ENCODE measurements at places on chromosomes 12 and 14.
A peak's percentile ranks its signal among the peaks of the same experiment; 100 is the strongest.

DNA sequence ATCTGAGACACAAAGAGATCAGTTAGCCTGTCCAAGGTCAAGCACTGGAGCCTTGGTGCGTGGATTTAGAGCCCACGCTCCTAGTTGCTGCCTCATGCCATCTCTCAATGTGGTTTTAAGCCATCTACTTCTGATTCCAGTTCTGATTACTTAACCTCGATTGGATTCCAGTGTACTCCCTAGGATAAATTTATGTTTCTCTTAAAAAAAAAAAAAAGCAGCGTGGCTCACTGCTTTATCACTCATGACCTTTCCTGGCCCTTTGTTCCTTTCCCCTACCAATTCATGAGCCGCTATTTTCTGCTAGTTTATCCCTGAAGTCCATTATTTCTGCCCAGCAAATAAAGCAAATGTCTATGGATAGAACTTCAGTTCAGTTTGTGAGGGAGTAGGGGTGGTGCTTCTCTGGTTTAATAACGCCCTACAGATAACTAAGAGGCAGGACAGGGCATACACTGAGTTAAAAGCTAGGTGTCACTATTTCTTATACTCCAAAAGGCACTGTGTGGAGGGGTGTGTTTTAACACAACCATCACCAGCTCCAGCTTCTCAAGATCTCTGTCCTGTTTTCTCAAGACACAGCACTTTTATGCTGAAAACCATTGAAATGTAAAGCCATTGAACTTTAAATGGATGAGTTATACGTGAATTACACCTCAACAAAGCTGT is 9.8 kb upstream of the PARP11 start:
- DNase-seq = no peak

- DNase-seq = no peak
Observed at GRCh38 chr12:12673296-12673695, 22.7 kb downstream of the GPR19 start.

DNA sequence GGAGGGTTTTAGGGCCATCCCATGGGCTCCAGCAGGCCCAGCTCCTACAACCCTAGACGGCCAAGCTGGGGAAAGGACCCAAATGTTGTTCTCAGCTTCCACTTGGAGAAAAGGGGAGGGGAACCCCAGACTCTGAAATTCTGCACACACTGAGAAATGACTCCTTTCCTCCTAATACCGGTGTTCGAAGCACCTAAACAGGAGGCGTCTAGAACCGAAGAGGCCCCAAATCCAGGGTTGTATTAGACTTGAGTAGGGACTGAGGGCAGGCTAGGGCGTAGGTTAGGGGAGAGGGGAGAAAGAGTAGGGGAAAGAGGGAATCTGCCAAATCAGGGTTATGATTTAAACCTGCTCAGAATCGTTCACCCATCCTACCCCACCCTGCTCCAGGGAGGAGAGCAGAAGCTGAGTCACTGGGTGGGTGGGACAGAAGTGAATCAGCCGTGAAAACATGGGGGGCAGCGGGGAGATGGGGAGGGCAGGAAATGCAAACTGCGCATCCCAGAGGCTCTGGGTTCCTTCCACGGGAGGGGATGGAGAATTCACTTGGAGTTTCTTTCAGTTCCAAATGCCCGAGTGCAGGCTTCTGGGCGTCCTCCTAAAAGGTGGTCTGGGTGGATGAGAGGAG is 1.0 kb downstream of the IGFBP6 start:
- no peak for DNase-seq

GRCh38 chr12:105444653-105445102 is 114.2 kb downstream of the C12orf75 start:
- DNase-seq = no peak

DNA sequence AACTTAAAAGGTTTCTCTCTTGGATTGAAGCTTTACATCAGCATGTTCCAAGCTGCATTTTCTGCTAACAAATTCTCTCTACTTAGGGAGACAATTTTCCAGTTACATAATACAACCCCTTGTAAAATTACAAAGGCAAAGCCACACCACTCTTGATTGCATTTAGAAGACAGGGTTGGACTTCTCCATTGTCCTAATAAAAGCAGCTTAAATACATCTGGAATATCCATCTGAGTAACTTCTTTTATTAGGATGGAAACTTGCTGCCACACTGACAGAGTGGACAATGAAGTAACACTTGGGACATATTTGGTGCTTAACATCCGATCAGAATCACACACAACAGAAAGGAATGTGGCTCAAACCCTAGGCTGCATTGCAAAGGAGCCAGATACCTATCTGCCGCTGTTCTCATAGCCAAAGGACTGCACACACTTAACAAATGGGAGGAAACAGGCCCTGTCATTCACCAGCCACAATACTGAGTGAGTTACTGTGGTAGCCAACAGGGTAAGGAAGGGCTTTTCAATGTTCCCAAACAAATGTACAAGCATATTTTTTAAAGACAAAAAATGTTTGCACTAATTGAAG is 157.2 kb downstream of the PAX9 start:
- DNase-seq = no peak

DNA sequence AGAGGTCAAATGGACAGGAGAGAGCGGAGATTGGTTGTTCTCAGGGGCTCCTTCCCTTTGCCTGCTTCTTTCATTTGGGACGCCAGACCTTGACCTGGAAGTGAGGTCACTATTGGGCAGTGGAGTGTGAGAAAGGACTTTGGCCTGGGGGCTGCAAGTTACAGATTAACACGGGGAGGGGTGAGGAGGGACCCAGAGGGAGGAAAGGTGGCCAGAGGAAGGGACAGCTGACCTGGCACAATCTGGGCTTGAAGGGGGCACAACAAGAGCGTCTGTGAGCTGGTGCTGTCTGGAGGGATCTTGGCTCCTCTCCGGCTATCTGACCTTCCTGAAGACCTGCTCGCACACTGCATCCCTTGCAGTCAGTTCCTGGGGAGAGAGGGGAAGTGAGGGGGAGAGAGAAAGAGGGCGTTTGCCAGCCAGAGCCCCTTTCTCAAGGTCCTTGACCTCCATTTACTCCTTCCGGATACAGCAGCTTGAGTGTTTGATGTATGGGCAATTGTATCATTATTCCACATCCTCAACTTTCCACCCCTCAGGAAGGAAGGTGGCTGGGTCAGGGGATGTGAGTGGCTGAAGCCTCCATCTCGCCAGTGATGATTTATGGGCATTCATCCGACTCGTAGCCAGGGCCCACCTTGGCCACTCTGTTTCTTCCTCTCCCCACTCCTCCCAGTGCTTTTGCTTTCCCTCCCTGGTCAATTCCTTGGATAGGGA is 4.7 kb downstream of the RBP5 start:
- no peak for DNase-seq

- DNase-seq = no peak
Observed at GRCh38 chr12:116360579-116361413, 83.3 kb upstream of the MED13L start.

DNA sequence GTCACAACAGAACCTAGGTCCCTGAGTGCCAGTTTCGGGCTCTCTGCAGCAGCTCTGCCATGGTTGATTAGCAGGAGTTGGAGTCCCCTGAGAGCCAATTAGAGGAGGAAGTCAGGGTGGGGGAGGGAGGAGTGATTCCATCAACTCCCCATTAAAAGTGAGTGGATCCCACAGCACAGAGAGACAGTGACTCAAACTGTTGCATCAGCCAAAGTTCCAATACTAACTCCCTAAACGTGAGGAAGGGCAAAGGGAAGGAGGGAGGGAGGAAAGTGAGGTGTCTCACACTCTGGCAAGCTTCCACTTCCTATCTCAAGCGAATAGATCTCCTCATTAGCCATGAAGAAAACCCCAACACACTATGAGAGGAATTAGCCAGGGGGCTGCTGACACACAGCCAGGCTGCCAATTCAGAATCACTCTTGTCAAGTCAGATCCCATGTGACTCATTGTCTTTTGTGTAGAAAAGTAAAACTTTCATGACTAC is 23.6 kb downstream of the OR11H4 start:
- no peak for DNase-seq

GRCh38 chr12:124698211-124698997 is 131.0 kb upstream of the NCOR2 start:
- no peak for DNase-seq

- no peak for DNase-seq
Observed at GRCh38 chr12:57552835-57553313, 3.0 kb downstream of the KIF5A start.

DNA sequence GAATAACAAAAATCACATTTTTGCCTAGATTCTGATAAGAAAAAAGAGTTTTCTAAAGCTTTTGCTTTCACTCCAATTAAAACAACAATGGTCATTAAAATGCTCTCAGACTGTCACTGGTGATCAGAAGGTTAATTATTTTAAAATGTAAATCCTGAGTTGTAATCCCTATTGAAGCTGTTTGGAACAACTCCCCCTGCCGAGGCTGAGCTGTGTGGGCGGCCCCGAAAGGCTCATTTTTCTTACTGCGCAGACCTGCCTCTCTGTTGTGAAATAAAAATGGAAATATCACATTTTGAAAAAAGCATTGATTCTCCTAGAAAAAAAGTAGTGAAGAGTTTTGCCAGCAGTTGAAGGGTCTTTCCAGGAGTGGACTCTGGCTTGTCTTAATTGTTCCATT is 174.8 kb upstream of the CDKN3 start:
- no peak for DNase-seq

- no peak for DNase-seq
Observed at GRCh38 chr12:118727196-118727978, 254.0 kb upstream of the SRRM4 start.

- no peak for DNase-seq
Observed at GRCh38 chr12:126734710-126735109, 1532.3 kb upstream of the TMEM132C start.

GRCh38 chr12:11765421-11765816 is 115.9 kb downstream of the ETV6 start:
- no peak for DNase-seq

DNA sequence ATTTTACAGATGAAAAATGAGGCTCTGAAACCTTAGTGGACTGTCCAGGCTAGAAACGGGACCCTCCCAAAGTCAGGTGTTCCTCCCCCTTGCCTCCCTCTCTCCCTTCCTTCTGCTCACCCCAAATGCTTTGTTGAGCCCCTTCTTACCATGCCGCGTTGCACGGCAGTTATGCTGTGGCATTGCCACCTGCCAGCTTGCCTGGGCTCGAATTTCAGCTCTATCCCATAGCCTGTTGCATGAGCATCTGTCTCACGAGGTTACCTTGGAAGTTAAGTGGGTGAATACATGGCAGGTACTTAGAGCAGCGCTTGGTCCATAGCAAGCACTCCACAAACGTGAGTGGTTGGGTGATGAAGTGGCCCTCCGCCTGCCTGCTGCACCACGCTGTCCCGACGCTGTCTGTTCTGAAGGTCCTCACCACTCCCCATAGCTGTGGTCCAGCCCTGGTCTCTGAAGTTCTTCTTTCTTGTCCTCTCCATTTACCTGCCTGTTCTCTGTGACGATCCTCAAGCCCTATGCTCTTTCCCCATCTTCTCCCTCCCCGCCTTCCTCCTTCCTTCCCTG is 269.9 kb downstream of the CACNA1C start:
- no peak for DNase-seq

- no peak for DNase-seq
Observed at GRCh38 chr12:119613319-119613936, 19.9 kb downstream of the TMEM233 start.

- DNase-seq = no peak
Observed at GRCh38 chr14:93156693-93157369, 27.9 kb downstream of the MOAP1 start.

- no peak for DNase-seq
Observed at GRCh38 chr12:99019798-99020197, 374.7 kb downstream of the APAF1 start.

- no peak for DNase-seq
Observed at GRCh38 chr12:94287245-94287628, 138.9 kb downstream of the PLXNC1 start.

GRCh38 chr12:89414851-89415250 is 62.5 kb upstream of the DUSP6 start:
- no peak for DNase-seq

- peak; percentile 27 for DNase-seq
Observed at GRCh38 chr14:96424109-96424989, 32.4 kb downstream of the AK7 start.

DNA sequence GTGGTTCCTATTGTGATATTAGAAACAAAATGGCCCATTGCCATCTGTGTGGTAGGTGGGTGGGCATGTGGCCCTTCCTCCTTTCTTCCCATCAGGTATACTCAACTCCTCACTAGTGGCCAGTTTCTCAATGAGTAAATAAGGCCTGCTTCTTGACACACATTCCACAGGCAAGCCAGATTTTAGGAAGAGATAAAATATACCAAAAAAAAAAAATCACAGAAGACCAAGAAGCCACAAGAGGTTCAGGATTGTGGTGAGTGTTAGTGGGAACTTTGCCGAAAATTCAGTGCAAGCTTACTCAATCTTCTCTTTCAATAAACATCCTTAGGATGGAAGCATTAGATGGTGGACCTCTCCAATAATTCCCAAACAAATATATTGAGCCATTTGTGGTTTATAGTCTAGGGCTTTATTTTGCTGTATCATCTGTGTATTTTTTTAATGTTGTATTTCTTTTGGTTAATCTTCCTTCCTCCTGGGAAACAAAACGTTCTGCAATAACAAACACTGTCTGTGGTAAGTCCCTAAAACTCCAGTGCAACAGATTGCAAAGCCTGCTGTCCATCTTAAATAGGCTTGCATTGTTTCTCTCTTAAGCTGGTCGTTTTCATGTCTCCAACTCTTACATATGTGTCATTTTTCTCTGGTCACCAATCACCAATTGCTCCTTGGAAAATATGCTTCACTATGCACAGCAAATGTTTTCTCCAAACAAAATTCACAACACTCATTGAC is 289.9 kb upstream of the KITLG start:
- DNase-seq = no peak

- no peak for DNase-seq
Observed at GRCh38 chr14:105144666-105145380, 23.8 kb downstream of the JAG2 start.

- DNase-seq = no peak
Observed at GRCh38 chr14:23023022-23023794, 11.5 kb downstream of the PSMB5 start.

DNA sequence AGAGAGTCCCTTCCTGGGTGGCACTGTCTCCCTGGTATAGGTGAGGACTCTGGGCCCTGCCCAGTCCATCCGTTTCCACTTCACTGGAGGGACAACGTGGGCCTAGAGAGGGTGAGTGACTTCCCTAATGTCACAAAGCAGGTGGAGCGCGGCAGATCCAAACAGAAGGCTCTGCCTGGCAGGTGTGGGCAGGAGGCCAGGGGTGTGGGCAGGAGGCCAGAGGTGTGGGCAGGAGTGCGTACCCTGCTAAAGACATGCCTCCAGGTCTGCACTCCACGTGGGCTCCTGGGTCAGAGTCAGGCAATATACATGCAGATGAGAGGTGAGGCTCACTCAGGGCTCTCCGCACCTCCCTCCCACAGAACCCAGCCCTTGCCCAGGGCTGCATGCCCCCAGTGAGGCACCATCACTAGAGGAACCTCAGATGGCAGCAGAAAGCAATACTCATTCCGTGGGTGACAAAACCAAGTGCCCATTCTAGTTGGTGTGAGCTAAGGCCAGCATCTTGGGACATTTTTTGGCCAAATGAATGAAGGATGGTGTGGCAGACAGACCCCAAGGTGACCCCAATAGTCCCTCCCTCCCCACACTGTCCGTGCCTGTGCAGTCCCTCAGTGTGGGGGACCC is 271.6 kb upstream of the RTL1 start:
- no peak for DNase-seq
